Transverse colon (tissue), 4 donors: ENCODE measurements at places on chromosomes 1 and 21. TPM values are rescaled to one million over a fixed set of nuclear protein-coding genes. Genes with fewer than 3 reads are reported as not detected.

GRCh38 chr1:52792036-52792435, 50.5 kb upstream of the ZYG11A start:
- peaks cover 19% of the 10 kb centered on the region for H3K36me3 ChIP-seq
- H3K27ac ChIP-seq: no peak overlapping the region
- no peak for DNase-seq
- H3K27me3 ChIP-seq: no peaks in the 10 kb centered on the region
- no peak overlapping the region for H3K4me3 ChIP-seq
- no peaks in the 10 kb centered on the region for H3K4me1 ChIP-seq

GRCh38 chr1:10210841-10211804, 753 bp downstream of the KIF1B start:
- H3K36me3 ChIP-seq: no peaks in the 10 kb centered on the region
- H3K4me3 ChIP-seq: peak overlapping the region; percentile 85
- H3K27ac ChIP-seq: peak overlapping the region; percentile 97
- no peaks in the 10 kb centered on the region for H3K27me3 ChIP-seq
- H3K4me1 ChIP-seq: peaks cover 47% of the 10 kb centered on the region

- DNase-seq: peak; percentile 20
- no peaks in the 10 kb centered on the region for H3K36me3 ChIP-seq
These were observed 122.5 kb downstream of the KIF26B start for GRCh38 chr1:245277276-245277675.

GRCh38 chr1:197859024-197859423, 43.4 kb upstream of the C1orf53 start:
- H3K4me3 ChIP-seq: no peak overlapping the region
- H3K4me1 ChIP-seq: peaks cover 6% of the 10 kb centered on the region
- no peaks in the 10 kb centered on the region for H3K27me3 ChIP-seq
- H3K36me3 ChIP-seq: no peaks in the 10 kb centered on the region
- peak; percentile 56 for DNase-seq
- no peak overlapping the region for H3K27ac ChIP-seq

GRCh38 chr1:212638492-212639151, 30.1 kb downstream of the ATF3 start:
- peak overlapping the region; percentile 30 for H3K27ac ChIP-seq
- H3K4me1 ChIP-seq: peaks cover 14% of the 10 kb centered on the region
- DNase-seq: no peak
- no peaks in the 10 kb centered on the region for H3K27me3 ChIP-seq

DNA sequence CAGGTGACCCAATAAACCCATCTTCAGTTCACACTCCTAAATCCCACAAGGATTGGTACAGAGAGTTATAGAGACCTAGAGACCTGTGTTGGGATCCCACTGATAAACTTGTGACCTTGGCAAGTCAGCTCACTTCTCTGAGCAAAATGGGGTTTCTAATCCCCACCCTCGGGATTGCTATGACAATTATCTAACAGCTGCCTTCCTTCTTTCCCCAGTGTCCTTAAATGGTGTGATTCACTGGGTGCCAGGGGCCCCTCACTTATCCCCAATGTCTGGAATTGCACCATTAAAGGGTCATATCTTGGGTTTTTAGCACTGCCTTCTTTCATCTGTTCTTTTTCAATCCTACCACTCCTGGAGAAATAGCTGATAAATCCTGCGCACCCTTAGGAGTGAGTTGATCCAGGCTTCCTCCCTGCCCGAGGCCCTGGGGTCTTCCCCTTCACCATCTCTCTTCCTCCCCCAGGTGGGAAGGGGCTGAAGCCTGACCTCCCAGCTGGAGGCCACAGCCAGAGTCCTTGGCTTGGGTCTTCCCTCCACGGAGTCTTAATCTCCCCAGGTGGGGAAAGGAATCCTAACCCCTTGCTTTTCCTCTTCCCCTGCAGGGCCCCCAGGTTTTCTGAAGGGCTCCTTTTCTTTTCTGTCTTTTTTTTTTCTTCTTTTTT, 39.7 kb downstream of the LACTBL1 start:
- H3K36me3 ChIP-seq: no peaks in the 10 kb centered on the region
- no peaks in the 10 kb centered on the region for H3K27me3 ChIP-seq
- no peak for DNase-seq
- no peak overlapping the region for H3K27ac ChIP-seq

GRCh38 chr1:17791055-17791390, 35.9 kb downstream of the ACTL8 start:
- peaks cover 12% of the 10 kb centered on the region for H3K4me1 ChIP-seq
- no peaks in the 10 kb centered on the region for H3K36me3 ChIP-seq
- DNase-seq: no peak
- no peaks in the 10 kb centered on the region for H3K27me3 ChIP-seq
- no peak overlapping the region for H3K4me3 ChIP-seq

- peaks cover 35% of the 10 kb centered on the region for H3K4me1 ChIP-seq
- H3K4me3 ChIP-seq: no peak overlapping the region
- DNase-seq: peak; percentile 78
- peak overlapping the region; percentile 50 for H3K27ac ChIP-seq
These were observed 8.0 kb upstream of the NAV1 start for GRCh38 chr1:201530741-201531531.

DNA sequence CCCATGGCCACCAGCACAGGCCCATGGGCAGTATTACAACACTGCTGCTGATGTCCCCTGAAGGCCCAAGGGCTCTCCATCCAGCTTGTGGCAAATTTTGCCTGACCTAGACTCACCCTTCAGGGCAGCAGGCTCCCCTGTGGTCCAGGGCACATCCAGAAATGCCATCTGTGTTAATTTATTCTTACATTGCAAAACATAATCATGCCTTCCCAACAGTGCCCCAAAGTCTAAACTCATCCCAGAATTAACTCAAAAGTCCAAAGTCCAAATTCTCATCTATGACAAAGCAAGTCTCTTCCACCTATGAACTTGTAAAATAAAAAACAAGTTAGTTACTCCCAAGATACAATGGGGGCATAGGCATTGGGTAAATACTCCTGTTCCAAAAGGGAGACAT, 13.3 kb downstream of the VN1R5 start:
- no peak overlapping the region for H3K4me3 ChIP-seq
- DNase-seq: no peak
- H3K27ac ChIP-seq: no peak overlapping the region

- H3K27ac ChIP-seq: peak overlapping the region; percentile 38
- H3K36me3 ChIP-seq: no peaks in the 10 kb centered on the region
- no peak for DNase-seq
- H3K4me1 ChIP-seq: peaks cover 12% of the 10 kb centered on the region
- H3K4me3 ChIP-seq: no peak overlapping the region
These were observed 61.5 kb upstream of the F3 start for GRCh38 chr1:94602802-94603625.

GRCh38 chr21:42171091-42172053, 47.6 kb upstream of the ABCG1 start:
- H3K4me3 ChIP-seq: no peak overlapping the region
- DNase-seq: peak; percentile 91
- H3K27me3 ChIP-seq: no peaks in the 10 kb centered on the region
- peak overlapping the region; percentile 79 for H3K27ac ChIP-seq
- no peaks in the 10 kb centered on the region for H3K36me3 ChIP-seq

GRCh38 chr1:86209346-86209745, 52.8 kb upstream of the COL24A1 start:
- H3K4me1 ChIP-seq: no peaks in the 10 kb centered on the region
- no peaks in the 10 kb centered on the region for H3K36me3 ChIP-seq
- H3K4me3 ChIP-seq: no peak overlapping the region
- no peaks in the 10 kb centered on the region for H3K27me3 ChIP-seq
- no peak overlapping the region for H3K27ac ChIP-seq
- no peak for DNase-seq

DNA sequence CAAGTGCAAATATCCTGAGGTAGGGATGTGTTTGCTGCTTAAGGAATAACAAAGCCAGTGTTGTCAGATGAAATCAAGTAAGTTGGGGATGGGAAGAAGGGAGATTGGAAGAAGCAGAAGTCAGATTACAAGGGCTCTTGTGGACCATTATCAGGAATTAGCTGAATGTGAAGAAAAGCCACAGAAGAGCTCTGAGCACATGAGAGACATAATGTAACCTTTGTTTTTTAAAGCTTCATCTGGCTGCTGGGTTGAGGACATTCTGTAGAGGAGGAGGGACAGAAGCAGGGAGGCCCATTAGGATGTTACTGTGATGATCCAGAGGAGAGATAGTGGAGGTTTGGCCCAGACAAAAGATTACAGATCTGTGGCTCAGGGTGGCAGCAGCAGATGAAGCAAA, 111.7 kb downstream of the DUSP10 start:
- H3K27ac ChIP-seq: no peak overlapping the region
- H3K4me1 ChIP-seq: no peaks in the 10 kb centered on the region
- no peaks in the 10 kb centered on the region for H3K36me3 ChIP-seq
- DNase-seq: no peak
- H3K27me3 ChIP-seq: no peaks in the 10 kb centered on the region
- H3K4me3 ChIP-seq: no peak overlapping the region

GRCh38 chr1:61233121-61233660, 150.8 kb downstream of the NFIA start:
- no peak for DNase-seq
- peaks cover 2% of the 10 kb centered on the region for H3K4me1 ChIP-seq
- no peaks in the 10 kb centered on the region for H3K36me3 ChIP-seq
- no peak overlapping the region for H3K4me3 ChIP-seq

- no peaks in the 10 kb centered on the region for H3K36me3 ChIP-seq
- no peaks in the 10 kb centered on the region for H3K4me1 ChIP-seq
- peak overlapping the region; percentile 34 for H3K27ac ChIP-seq
- no peaks in the 10 kb centered on the region for H3K27me3 ChIP-seq
- no peak for DNase-seq
These were observed 75.0 kb downstream of the RGL1 start for GRCh38 chr1:183879966-183880365.

GRCh38 chr1:146012703-146013558, 8.6 kb downstream of the HJV start:
- no peaks in the 10 kb centered on the region for H3K36me3 ChIP-seq
- no peak overlapping the region for H3K4me3 ChIP-seq
- peaks cover 17% of the 10 kb centered on the region for H3K4me1 ChIP-seq
- peaks cover 6% of the 10 kb centered on the region for H3K27me3 ChIP-seq

- no peaks in the 10 kb centered on the region for H3K27me3 ChIP-seq
- no peaks in the 10 kb centered on the region for H3K4me1 ChIP-seq
- DNase-seq: no peak
- no peak overlapping the region for H3K4me3 ChIP-seq
- H3K27ac ChIP-seq: no peak overlapping the region
- no peaks in the 10 kb centered on the region for H3K36me3 ChIP-seq
These were observed 31.8 kb downstream of the MYOM3 start for GRCh38 chr1:24080131-24080530.

DNA sequence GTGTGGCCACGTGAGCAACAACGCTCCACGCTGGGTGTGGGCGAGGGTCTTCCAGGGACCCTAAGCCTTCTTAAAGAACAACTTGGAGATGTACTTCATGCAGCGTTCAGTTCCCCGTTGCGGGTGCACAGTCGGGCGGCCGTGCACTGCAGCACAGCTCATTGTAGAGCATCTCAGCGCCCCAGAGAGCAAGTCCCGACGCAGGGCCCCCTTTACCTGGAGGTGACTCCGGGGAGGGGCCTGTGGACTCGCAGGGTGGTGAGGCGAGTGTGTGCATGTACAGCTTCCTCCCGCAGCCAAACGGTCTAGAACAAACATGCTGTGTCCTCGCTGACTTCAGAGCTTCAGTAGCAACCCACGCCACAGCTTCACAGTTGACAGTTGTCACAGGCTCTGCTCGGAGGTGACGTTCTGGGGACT, 19.5 kb downstream of the RRP1 start:
- H3K36me3 ChIP-seq: no peaks in the 10 kb centered on the region
- no peak overlapping the region for H3K27ac ChIP-seq
- no peak overlapping the region for H3K4me3 ChIP-seq
- H3K4me1 ChIP-seq: peaks cover 24% of the 10 kb centered on the region

- H3K27ac ChIP-seq: peak overlapping the region; percentile 57
- no peaks in the 10 kb centered on the region for H3K36me3 ChIP-seq
- peaks cover 1% of the 10 kb centered on the region for H3K4me1 ChIP-seq
These were observed 58.1 kb upstream of the COA6 start for GRCh38 chr1:234315091-234315541.

DNA sequence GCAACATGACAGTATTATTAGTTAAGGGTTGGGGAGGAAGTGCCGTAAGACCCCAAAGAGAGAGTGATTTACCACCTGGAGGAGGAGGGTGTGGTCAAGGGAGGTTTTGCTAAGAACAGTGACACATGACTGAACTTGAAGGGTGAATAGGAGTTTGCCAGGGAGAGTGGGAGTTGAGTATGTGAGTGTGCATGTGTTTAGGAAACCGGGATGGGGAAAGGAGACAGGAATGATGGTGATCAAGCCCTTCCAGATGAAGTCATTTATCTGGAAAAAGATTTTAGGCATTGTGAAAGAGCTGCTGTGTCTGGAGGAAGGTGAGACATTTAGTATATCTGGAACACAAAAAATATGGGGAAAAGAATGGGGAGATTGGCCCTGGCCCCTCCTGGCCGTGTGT, 28.1 kb upstream of the IL10 start:
- H3K36me3 ChIP-seq: no peaks in the 10 kb centered on the region
- DNase-seq: no peak
- no peaks in the 10 kb centered on the region for H3K4me1 ChIP-seq
- H3K27ac ChIP-seq: no peak overlapping the region

- no peaks in the 10 kb centered on the region for H3K36me3 ChIP-seq
- no peaks in the 10 kb centered on the region for H3K27me3 ChIP-seq
- no peaks in the 10 kb centered on the region for H3K4me1 ChIP-seq
- no peak overlapping the region for H3K27ac ChIP-seq
- no peak for DNase-seq
These were observed 33.1 kb upstream of the C1orf146 start for GRCh38 chr1:92184632-92185031.

DNA sequence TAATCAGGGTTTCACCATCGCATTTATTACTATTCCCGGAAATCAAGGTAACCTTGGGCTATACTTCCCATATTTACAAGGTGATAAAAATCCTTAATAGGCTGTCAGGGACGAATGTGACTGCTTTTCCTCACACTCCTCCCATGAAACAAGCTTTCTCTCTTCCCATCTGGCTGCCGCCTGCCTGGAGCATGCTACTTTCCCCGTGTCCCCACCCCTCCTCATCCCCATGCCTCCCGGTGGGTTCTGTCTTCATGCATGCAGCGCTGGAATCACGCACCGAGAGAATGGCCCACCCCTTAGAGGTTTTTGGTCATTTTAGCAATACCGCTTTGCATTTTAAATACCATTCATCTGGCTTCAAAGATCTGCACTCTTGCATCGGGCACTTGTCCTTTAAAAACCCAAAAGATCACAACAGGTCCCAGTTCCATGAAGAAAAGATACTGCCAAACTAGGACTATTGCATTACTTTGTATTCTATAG, 339.1 kb downstream of the NTNG1 start:
- no peak overlapping the region for H3K27ac ChIP-seq
- DNase-seq: no peak
- peaks cover 7% of the 10 kb centered on the region for H3K27me3 ChIP-seq
- no peaks in the 10 kb centered on the region for H3K36me3 ChIP-seq

- H3K27me3 ChIP-seq: no peaks in the 10 kb centered on the region
- peak overlapping the region; percentile 99 for H3K27ac ChIP-seq
- no peaks in the 10 kb centered on the region for H3K36me3 ChIP-seq
- peaks cover 37% of the 10 kb centered on the region for H3K4me1 ChIP-seq
These were observed 682 bp downstream of the SUCO start for GRCh38 chr1:172533513-172534151.

The RBP7 gene
- total RNA-seq: not detected

The HSD11B1 gene
- 1.5 TPM for total RNA-seq

The NID1 gene
- total RNA-seq: 42.7 TPM

The SPOCD1 gene
- not detected for total RNA-seq

The CLCNKB gene
- 1.1 TPM for total RNA-seq

The RCSD1 gene
- 6.1 TPM for total RNA-seq

The PODN gene
- 29.4 TPM for total RNA-seq

The INSRR gene
- total RNA-seq: not detected

The ATP1A4 gene
- total RNA-seq: not detected

The KLF18 gene
- not detected for total RNA-seq

The RNU1-4 gene
- not detected for total RNA-seq
